ENCODE measurements at places on chromosomes 13 and 19.

GRCh38 chr19:1279782-1280341 is 4.5 kb downstream of the FAM174C start:
- no peak for DNase-seq

GRCh38 chr13:28046981-28047380 is 53.4 kb downstream of the FLT3 start:
- DNase-seq = no peak

- no peak for DNase-seq
These were observed 25.0 kb downstream of the AP2S1 start for GRCh38 chr19:46825731-46826055.

DNA sequence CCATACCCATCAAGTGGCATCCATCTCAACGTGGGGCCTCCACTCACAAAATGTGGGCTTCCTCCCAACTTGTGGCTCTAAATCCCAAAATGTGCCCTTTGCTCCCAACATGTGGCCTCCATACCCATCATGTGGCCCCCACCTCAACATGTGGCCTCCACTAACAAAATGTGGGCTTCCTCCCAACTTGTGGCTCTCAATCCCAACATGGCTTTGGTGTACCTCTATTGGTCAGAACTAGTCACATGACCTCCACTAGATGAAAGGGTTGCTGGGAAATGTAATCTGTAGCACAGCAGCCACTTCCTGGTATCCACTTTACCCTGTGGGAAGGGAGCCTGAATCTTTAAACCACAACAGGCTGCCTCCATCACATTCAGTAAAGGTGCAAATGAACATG is 10.1 kb upstream of the ACER1 start:
- no peak for DNase-seq

Measured in activated CD8-positive, alpha-beta memory T cell treated with anti-CD3 and anti-CD28 coated beads for 48 hours (primary cell).